ENCODE measurements at places on chromosomes 2 and 18.

DNA sequence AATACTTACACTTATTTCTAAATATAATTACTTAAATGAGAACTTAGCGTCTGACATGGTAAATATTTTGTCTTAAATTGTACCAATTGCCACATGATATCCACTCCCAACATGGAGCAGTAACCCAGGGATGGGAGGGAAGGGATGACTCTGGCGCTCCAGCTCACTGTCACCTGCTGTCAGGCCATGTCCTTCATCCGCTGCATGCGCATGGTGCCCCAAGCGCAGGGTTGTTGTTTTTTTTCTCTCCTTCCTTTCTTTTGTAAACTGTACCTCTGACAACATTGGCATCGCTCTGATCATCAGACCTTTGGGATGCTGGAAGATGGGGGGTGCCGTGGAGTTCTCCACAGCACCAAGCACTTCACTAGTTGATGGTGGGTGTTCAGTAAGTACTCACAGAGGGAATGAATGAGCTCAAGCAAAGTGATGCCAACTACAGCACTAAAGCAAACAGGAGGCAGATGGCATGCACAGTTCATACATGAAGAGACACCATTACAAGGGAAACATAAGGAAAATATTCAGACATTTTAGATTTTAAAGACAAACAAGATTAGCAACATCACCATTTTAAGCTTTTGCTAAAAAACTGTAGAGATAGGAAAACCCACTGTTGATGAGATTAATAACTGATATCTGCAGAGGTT lies 247.8 kb downstream of the GBX2 start:
- DNase-seq: no peak

GRCh38 chr2:23360571-23361125 lies 24.3 kb upstream of the KLHL29 start:
- DNase-seq: no peak

- DNase-seq: no peak
These were observed 276.1 kb upstream of the PKDCC start for GRCh38 chr2:41771710-41772109.

- no peak for DNase-seq
These were observed 28.0 kb downstream of the RFX8 start for GRCh38 chr2:101446869-101447268.

DNA sequence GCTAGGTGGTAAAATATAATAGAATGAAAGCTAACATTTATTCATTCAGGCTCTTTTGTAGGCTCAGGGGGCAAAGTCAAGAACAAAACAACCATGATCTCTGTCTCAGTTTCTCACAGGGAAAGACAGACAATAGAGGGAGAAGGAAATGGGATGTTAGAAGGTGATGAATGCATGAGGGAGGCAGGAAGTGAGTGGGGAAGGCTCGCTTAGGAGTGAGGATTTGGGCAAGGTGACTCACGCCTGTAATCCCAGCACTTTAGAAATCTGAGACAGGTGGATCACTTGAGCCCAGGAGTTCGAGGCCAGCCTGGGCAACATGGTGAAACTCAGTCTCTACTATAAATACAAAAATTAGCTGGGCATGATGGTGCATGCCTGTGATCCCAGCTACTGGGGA lies 88.4 kb downstream of the CTIF start:
- DNase-seq: no peak
